Renal pelvis (tissue), 12 donors: ENCODE measurements at places on chromosomes 12 and 14. TPM values are rescaled to one million over a fixed set of nuclear protein-coding genes. Genes with fewer than 3 reads are reported as not detected.

DNA sequence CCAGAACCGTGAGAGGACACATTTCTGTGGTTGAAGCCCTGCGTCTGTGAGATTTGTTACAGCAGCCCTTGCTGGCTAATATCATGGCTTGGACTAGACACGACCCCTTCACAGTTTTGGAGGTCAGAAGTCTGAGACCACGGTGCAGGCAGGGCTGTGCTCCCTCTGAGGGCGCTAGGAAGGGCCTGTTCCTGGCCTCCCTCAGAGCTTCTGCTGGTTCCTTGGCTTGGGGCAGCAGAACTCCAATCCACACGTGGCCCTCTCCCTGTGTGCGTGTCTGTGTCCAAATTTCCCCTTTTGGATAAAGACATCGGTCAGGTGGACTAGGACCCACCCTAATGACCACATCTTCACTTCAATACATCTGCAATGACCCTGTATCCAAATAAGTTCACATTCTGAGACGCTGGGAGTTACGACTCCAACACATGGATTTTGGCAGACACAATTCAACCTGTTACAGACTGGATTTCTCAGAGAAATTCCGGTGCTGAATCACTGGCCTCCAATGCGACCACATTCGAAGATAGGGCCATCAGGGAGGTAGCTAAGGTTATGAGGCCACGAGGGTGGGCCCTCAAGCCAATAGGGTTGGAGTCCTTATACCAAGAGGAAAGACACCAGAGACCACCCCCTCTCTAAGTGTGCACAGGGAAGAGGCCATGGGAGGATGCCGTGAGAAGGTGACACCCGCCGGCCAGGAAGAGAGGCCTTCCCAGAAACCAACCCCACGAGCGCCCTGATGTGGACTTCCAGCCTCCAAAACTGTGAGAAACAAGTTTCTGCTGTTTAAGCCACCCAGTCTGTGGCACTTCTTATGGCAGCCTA lies 43.6 kb upstream of the PPP2R5C start:
- no peak for DNase-seq

PA2G4 gene
- polyA plus RNA-seq, result 148 TPM

DNA sequence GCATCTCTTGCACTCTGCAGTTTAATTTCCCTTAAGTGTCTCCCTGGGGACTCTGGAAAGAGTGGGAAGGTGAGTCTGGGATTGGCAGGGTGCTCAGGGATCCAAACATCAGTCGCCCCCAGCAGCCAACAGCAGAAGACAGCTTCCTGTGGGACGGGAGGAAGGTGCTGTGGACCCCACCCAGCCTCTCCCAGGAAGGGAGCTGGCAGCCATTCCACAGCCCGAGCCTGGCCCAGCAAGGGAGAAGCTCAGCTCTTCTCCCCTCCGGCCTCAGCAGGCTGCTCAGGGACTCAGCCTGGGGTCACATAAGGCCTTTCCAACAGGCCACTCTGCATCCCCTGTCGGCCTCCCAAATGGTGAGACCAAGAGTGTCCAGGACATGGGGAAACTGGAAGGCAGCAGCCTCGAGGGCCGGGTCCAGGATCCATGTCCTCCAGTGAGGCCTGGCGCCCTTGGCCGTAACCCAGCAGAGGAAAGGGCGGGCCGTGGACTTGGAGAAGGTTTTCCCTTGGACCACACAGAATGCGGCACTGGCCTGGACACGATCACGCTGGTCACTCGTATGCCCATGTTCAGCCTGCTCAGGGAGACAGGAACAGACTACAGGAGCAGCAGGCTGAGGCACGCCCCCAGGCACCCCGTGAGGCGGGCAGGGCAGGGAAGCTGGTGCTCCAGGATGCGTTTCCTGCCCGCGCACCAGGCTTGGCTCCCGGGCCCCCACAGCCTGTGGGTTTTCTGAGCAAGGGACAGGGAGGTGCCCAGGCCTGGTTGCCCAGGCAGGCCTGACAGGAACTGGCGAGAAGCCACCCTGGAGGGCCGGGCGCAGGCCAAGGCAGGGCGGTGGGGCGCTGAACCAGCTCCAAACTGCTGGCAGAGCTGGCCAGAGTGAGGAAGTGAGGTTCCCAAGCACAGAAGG lies 3.5 kb downstream of the XRCC3 start:
- no peak for DNase-seq

DNA sequence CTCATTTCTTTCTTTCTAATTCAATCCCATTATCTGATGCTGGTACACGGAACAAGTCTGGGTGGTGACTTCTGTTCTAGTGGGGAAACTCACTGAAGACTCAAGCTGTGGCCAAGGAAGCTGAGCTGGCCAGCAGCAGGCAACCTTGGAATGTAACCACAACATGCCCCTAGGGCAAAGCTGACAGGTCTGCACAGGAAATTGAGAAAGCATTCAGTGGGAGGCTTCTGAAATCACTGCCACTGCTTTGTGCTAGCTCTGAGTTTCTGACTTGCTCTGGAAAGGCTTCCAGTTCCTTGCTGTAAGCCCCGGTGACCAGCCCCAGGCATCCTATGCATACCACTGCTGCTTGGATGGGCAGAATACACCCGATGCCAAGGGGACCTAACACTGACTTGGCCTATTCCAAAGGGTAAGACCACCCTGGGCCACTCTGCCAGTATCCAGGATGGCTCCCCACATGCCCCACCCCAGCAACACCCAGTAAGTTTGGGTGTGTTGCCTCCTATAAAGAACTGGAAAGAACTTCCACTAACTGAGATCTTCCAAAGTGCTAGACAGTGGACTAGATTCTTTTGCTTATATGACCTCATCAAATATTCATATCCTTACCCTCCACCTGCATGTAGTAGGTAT lies 84.5 kb upstream of the CDKN3 start:
- DNase-seq, result no peak

GRCh38 chr14:59067127-59067894 lies 121.2 kb upstream of the DAAM1 start:
- no peak for DNase-seq

PITPNM2 gene
- 7.7 TPM for polyA plus RNA-seq

LGMN gene
- 130 TPM for polyA plus RNA-seq

JAG2 gene
- 11.4 TPM for polyA plus RNA-seq

KRT7 gene
- 62.3 TPM for polyA plus RNA-seq

CTDSP2 gene
- polyA plus RNA-seq, result 261 TPM

DENR gene
- polyA plus RNA-seq, result 91.2 TPM

DNA sequence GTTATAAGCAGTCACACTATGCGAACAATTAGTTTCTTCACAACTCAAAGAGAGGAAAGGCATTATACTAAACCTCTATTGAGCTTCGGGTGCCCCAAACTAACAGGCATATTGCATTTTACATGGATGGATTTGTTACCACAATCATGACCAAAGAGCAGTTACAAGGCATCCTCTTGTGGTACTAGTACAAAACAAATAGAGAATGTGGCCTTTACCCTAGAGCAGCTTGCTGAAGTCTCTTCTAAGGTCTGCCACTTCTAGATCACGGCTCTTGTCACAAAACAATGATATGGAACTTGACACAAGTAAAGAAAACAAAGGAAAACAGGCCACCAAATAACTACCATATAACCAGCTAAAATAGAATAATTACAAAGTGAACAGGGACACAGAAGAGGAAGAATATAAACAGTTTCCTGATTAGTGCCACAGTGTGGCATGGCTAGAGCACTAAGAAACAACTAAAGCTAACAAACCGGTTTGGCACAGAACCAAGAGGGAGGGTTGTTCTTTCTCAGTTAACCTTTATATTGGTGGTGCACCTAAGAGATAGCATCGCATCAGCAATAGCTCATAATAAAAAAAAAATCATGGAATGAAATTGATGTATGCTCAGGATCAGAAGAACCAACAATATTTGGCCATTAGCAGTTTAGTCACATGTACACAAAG lies 209.7 kb upstream of the ATP2B1 start:
- no peak for DNase-seq

SLC4A8 gene
- polyA plus RNA-seq, result 4.3 TPM

- no peak for DNase-seq
Measured at GRCh38 chr14:88204221-88204620, 118.8 kb downstream of the KCNK10 start.

RASAL1 gene
- polyA plus RNA-seq, result 10.6 TPM

GRCh38 chr12:29563071-29563470 lies 65.6 kb upstream of the OVCH1 start:
- no peak for DNase-seq

DNA sequence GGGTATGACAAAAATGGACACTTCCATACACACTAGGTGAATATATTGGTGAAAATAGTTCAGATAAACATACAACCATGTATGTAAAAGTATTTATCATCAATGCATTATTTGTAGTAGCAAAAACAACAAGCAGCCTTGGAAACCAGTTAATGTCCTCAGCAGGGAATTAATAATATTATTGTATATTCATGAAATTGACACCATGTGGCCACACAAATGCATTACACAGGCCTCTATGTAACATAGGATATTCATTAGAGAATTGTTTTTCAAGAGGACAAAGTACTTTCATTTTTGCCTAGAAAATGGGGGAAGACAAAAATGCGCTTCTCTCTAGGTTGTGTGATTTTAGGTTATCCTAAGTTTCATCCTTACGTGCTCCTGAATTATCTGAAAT lies 24.3 kb downstream of the SPRING1 start:
- no peak for DNase-seq

DNA sequence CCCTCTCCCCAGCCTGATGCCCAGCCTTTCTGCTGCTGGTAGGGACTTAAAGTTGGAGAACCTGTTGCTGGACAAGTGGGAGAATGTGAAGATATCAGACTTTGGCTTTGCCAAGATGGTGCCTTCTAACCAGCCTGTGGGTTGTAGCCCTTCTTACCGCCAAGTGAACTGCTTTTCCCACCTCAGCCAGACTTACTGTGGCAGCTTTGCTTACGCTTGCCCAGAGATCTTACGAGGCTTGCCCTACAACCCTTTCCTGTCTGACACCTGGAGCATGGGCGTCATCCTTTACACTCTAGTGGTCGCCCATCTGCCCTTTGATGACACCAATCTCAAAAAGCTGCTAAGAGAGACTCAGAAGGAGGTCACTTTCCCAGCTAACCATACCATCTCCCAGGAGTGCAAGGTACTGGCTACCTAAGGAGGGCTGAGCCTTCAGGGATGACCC lies 1.6 kb downstream of the TSSK4 start:
- DNase-seq, result no peak

DNA sequence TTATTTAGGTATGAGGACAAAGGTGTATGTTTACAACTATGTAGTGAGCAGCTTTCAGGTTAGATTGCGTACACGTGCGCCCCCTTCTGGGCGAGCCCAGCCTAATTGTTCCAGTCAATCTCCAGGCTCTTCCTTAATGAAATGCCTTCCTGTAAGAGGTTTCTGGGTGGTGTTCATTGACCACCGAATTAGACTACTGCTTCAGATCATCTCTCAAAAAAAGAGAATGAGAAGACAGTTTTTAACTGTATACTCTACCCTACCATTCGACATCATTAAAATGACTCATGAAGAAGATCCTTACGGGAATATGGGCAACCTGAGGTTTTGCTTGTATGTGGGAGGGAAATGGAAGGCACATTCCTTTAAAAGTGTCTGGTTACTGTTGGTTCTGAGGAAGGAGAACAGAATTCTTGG lies 2.1 kb downstream of the LUM start:
- DNase-seq, result no peak

ZNF219 gene
- polyA plus RNA-seq, result 37.5 TPM

HCAR2 gene
- polyA plus RNA-seq, result 0.40 TPM

- no peak for DNase-seq
Measured at GRCh38 chr14:89719366-89720075, 235.0 kb downstream of the EFCAB11 start.

GRCh38 chr14:94768521-94769390 lies 1.2 kb downstream of the GSC start:
- DNase-seq, result no peak

PLEK2 gene
- polyA plus RNA-seq, result 3.1 TPM
